Left kidney (tissue), 8 donors: ENCODE measurements at places on chromosomes 2 and 18. TPM values are rescaled to one million over a fixed set of nuclear protein-coding genes. Genes with fewer than 3 reads are reported as not detected.
A peak's percentile ranks its signal among the peaks of the same experiment; 100 is the strongest.

The PIGN gene
- 30.3 TPM for polyA plus RNA-seq

DNA sequence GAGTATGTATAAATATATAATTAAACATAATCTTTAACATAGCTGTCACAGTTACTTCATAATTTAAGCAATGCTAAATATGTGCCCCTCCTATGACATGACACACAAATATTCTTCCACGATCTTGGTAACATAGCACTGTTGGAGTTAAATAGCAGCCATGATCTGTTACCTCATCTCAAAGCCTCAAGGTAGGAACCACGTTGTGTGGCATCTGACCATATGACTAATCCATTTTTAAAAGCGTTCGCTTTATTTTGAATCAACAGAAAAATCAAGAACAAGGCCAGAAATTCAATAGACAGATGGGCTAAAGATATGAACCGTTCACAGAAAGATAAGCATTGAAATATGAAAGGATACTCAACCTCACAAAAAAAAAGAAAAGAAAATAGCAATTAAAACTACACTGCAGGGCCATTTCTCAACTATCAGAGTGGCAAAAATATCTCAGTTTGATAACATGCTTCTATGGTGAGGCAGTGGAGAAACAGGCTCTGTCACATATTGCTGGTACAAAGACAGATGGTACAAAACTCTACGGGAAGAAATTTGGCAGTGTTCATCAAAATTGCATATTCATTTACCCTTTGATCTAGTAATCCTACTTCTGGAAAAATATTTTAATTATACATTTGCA lies 105.9 kb downstream of the TMX3 start:
- DNase-seq: no peak

- no peak for DNase-seq
Observed at GRCh38 chr2:182685559-182685958, 30.5 kb upstream of the DNAJC10 start.

DNA sequence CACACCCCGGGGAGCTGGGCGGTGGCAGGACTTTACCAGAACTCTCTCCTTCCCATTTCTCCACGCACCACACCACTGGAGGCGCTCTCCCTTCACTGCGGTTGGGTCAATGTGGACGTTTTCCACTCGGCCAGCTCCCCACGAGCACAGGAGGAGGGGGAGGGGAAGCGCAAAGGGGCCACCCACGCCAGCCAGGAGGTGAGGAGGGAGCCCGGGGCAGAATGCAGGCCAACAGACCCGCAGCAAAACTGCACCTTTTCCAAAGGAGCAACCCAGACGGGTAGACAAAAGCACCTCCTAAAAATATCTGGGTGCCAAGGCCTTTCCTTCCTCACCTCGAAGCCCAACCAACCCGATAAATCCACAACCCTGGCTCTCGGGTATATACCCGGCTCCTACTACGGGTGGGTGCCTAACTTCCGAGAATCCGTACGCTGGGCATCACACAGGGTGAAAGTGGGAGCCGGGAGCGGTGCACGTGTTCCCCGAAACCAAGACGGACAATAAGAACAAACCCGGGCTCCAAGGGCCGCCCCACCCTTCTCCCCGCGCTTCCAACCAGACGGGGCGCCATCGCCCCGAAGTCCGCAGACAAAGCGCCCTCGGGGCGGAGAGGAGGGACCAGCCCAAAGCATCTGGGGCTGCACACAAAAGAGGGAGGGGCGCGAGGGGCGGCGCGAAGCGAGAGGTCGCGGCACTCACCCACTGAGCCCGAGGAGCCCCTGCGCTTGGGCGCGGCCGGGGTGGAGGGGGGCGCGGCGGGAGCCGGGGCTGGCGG lies 1.0 kb downstream of the RTN4 start:
- DNase-seq: peak; percentile 90

GRCh38 chr2:234845602-234846590 lies 105.9 kb upstream of the SH3BP4 start:
- no peak for DNase-seq

DNA sequence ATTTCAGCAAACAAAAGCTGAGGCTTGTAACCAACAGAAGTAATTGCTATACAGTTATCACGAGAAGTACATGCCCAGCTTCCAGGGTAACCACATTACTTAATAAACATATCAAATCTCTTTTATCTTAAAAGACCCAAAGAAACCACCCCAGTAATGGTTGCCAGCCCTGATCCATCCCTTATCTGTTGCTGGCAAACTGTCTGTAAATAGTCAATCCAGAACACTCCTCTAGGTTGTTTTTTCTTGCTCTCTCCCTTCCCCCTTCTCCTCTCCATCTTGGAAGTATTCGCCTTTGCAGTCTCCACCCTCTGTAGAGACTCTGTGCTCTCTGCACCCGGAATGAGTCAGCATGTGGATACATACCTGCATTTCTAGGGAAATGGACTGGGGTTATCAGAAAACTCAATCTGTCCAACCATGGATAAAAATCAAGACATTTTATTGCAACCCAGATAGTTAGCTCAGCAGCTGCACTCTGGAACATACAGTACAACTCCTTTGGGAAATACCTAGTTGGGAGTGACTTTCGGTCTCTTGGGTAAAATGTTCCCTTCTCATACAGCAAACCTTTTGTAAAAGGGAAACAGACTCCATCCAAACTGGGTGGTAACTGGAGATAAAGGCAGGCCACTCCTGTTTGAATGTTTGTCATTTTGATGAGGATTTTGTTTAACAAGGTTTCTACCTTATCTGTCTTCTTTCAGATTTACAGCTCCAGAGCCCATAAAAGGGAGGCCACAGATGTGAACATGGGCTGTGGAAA lies 123.5 kb upstream of the FOSL2 start:
- DNase-seq: no peak

GRCh38 chr2:222900354-222900753 lies 39.5 kb downstream of the ACSL3 start:
- DNase-seq: no peak

GRCh38 chr18:13564579-13564978 lies 161.8 kb downstream of the FAM210A start:
- DNase-seq: no peak

DNA sequence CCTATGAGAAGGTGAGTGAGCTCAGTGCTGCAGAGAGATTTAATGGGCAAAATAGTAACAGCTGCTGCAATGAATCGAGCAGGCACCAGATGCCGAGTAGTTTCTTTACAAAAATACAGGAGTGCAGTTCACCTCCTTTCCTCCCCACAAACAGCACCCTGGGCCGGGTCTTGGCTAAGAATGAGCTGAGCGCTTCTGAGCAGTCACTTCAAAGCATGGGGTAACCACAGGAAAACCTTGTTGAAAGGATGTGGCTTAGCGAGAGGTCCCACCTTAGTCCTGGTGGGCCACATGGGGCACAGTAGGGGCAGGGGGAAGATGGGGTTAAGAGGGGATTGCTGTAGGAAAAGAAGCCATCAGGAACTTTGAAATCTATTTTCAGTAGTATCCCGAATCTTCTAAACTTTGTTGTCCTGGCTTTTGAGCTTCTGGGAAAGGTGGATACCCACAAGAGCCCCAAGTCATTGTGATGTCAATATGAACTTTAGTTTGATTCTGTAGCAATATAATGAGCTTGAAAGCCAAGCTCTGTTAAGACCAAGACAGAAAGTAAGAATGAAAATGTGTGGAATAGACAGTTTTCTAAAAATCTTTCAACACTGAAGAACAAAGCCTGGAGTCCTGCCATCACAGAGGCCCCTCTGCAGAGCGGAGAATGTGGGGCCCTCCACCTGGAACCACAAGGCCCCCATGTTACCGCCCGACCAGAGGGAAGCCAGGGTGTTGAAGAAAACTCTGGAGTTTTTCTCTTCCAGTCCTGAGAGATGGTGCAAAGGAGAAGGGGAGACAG lies 101.0 kb upstream of the ZNF236 start:
- no peak for DNase-seq

DNA sequence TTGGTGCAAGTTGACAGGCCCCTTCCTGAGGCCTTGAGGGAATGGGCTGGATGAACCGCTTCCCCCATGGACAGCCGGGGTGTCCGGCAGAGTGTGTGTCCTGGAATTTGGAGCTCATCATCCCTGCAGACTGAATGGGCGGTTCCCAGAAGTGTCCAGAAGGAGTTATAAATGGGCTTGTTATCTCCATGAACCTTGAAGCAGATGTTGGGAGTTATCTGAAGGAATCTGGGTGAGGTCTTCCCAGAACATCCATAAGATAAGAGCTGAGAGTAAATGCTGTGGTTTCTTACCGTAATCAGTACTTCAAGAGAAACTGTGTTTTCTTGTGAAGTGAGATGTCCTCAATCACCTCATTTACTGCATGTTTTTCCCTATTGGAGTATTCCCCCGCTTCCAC lies 21.1 kb downstream of the PLB1 start:
- no peak for DNase-seq

DNA sequence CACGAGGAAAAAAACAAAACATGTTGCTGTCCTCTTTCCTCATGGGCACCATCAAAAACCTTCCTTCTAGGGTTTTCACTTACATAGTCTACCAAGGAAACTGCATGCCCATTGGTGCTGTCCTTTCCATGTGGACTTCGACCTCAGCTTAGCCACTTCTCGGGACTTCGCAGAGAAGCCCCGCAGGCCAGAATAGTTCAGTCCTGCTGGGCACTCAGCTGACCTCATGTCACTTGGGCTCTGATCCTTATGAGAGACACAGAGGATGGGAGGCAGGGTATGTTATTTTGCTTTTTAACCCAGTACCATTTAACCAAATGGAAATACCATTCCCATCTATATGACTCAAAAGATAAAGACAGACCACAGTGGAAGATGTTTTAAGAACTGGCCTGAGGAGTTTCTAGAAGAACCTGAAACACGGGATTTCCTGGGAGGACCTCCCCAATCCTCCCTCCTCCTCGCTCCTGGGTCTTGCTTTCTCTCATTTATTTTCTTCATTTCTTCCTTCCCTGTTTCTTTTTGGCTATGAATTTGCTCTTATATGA lies 28.4 kb downstream of the AAK1 start:
- DNase-seq: no peak

- DNase-seq: no peak
Observed at GRCh38 chr2:160974803-160975202, 185.4 kb upstream of the TANK start.
